ENCODE measurements at places on chromosomes 5 and 9. TPM values are rescaled to one million over a fixed set of nuclear protein-coding genes. Genes with fewer than 3 reads are reported as not detected.
A peak's percentile ranks its signal among the peaks of the same experiment; 100 is the strongest.

DNA sequence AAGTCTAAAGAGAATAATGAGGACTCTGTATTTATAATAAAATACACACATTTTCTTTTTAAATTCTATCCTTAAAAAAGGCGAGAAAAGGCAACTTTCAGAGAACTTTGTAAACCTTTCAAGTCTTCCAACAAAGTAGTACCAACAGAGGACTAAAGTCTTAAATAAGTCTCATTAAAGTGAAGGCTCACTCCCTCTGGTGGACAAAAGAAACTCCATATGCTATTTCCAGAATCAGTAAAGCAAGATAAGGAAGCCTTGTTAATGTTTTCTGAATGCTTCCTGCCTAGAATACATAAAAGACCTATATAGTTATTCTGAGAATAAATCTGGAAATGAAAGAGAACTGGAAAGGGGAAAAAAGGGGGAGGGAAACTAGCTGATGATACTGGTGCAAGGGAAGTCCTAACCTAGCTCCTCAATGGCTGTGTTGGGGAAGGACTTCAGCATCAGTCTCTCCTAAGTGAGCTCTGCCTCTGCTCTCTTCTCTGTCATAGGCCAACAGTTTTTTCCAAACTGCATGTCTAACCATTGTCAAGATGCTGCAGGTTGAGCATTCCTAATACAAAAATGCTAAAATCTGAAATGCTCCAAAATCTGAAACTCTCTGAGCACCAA is 7.2 kb downstream of the HMGCS1 start:
- DNase-seq, result no peak

- no peak for DNase-seq
These were observed 759.3 kb upstream of the TYRP1 start for GRCh38 chr9:11933926-11934325.

DNA sequence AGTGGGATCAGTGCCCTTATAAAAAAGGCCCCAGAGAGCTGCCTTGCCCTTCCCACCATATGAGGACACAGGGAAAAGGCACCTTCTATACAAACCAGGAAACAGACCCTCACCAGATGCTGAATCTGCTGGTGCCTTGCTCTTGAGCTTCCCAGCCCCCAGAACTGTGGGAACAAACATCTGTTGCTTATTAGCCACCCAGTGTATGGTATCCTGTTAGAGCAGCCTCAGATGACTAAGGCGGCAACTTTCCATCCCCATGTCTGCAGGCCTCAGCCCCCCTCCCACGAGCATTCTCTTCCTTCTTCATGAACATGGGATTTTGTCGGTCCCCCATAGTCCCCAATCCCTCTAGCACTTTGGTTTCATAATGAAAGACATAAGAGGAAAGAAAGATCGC is 202.5 kb upstream of the GAS1 start:
- DNase-seq, result no peak

DNA sequence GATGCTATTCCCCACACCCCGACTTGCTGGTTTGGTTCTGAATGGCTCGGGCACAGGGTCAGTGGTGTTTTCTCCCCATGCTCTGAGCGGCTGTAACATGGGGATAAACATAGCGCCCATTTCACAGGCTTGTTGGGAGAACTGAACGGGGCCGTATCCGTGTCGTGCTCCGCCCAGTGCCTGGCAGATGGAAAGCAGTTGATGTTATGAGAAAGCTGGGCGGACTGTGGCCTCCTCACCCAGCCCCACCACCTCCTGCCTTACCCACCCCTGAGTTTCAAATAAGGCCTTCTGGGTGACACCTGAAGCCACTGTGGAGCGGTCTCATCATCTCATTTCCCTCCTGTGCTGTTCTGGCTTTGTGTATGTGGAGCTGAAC is 14.5 kb downstream of the ORM2 start:
- DNase-seq, result no peak

DNA sequence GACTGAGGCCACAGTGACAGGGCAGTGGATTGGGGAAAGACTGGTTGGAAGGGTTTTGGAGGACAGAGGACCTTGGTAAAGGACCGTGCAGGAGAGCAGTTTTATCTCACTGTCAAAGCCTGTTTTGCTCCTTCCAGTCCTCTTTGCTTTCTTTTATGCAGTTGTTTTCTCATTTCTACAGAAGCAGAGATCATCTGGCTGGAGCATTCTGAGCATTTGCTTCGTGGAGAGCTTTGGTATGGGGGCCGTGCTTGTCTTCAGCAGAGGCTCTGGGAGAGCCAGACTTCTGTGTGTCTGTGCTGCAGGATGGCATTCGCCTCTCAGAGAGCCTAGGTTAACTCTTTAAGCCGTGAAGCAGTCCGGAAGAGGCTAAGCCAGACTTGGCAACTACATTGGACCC is 171.8 kb upstream of the TUT7 start:
- DNase-seq, result no peak

GRCh38 chr5:147887026-147887627 is 8.6 kb downstream of the SCGB3A2 start:
- peak; percentile 22 for DNase-seq

GRCh38 chr5:133081036-133081435 is 29.2 kb downstream of the HSPA4 start:
- DNase-seq, result no peak

GRCh38 chr5:1356873-1357787 is 12.2 kb upstream of the CLPTM1L start:
- no peak for DNase-seq

- peak; percentile 35 for DNase-seq
These were observed 4.9 kb upstream of the C7 start for GRCh38 chr5:40904205-40904993.

- DNase-seq, result peak; percentile 78
These were observed 70.5 kb downstream of the ERP44 start for GRCh38 chr9:100028201-100028784.

GRCh38 chr5:72234265-72234700 is 85.8 kb downstream of the MRPS27 start:
- DNase-seq, result no peak

SLC6A3 gene
- total RNA-seq, result 0.54 TPM

All from thyroid gland (tissue), 4 donors.